ENCODE measurements at places on chromosomes 2 and 18.

DNA sequence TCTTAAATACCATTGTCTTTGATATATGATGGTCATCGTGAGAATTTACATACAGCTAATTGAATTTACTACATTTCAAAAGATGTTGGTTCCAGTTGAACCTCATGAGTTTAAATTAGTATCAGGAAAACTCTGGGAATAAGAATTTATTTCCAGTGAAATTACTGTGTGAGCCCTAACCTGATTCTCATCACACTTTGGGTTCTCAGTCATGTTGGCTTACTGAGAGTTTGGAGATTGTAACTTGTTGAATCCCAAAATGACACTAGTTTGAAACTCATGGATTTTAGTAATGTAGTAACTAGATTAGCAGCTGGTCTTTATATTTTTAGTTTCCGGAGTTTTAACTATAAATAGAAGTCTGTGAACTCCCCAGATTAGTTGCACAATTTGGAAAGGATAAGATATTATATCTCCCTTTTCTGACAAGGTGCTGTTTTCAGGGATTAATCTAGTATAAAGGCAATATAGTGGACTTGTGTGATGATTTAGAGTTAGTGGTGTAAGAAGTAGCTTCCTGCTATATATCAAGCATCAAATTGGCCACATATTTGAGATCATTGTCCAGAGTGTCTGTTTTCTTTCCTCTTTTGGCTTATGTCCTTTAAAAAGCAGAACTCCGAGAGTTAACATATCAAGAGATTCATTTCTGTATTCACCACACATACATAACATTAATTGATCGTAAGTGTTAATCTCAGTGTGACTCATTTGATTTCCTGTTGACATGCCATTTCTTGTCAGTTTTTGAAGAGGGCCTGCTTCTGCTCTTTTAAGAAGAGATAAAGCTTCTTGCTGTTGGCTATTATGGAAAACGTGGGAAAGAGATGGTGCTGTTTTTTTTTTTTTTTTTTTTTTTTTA is 15.7 kb downstream of the NDUFV2 start:
- DNase-seq: no peak

GRCh38 chr2:15146960-15147359 is 414.2 kb downstream of the NBAS start:
- no peak for DNase-seq

DNA sequence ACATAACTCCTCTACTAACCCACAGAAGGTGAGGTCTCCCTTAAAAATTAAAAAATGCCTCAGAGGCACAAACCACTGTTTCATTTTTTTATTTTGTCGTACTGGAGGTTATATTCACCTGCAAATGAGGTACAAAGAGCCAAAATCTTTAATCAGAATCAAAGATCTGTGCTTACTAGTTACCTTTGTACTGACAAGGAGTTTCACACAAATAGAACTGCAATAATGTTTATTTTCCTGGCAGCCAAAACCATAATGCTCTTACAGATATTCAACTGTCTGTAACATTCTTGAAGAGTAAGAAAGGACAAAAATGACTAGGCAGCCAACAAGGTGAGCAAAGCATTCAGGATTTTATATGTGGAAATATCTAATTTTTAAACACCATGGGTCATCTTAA is 105.1 kb upstream of the NOL4 start:
- no peak for DNase-seq

GRCh38 chr18:46062781-46063180 is 9.3 kb downstream of the PSTPIP2 start:
- no peak for DNase-seq

DNA sequence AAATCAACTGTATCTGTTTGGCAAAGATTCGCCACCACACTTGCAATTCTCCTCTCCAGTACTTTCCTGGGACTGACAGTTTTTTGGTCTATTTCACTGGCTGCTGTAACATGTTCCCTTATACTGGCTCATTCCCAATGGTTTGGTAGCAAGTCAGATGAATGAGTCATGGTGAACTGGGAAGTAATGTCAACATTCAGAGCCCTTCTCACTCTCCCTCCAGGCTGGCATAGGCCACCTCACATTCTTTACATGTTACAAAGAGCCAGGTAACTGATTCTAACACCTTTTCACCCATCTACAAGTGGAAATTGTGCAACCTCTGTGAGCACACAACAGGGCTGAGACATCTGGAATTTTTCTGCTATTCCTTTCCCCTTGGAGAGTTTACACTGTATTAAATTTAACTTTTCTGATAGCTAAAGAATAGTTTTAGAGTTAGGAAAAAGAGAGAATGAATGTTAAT is 111.3 kb upstream of the TLK1 start:
- no peak for DNase-seq

DNA sequence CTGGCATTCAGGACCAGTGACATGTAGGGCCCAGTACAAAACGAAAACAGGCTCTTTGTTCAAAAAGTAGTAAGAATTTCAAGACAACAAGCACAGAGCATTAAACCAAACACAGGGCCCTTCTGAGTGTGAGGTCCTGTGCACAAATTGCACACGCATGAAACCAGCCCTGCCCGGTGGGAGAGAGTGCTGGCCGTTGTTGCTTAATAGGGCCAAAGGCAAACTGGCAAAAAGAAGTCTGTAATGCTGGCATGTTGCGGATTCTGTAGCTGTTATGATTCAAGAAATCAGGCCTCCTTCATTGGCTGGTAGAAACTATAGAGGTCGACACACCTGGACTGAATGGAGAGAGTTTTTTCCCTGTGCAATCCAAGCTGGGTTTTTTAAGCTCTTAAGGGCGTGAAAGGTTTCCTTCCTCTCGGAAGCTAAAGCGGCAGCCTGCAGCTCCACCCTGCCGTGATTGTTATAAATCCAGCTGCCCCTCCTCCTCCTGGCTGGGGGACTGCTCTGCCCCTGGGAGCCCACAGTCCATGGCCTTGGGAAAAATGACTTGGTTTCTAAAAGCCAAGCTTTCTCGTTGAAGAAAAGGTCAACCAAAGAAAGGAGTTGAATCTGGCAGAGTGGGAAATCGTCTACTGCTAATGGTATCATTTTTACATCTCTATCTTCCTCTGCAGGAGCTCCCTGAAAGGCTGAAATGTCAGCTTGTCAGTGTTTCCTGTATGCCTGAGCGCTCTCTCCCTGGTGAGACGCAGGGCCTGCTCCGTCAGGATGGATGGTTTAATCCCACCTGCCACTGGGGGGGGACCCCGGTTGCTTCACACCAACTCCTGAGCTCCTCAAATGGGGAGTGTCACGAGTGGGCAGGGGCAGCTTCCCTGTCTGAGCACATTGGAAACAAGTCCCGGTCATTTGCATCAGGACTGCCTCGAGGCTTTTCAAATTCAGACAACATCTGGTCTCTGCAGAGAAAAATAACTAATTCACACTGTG is 143.6 kb downstream of the ALPK2 start:
- DNase-seq: no peak

- no peak for DNase-seq
These were observed 32.6 kb upstream of the RND3 start for GRCh38 chr2:150520033-150520432.

GRCh38 chr2:173982918-173983317 is 17.7 kb upstream of the SP3 start:
- no peak for DNase-seq

- no peak for DNase-seq
These were observed 51.4 kb upstream of the EML6 start for GRCh38 chr2:54671875-54672589.
